ENCODE measurements at places on chromosomes 1 and 21. TPM values are rescaled to one million over a fixed set of nuclear protein-coding genes. Genes with fewer than 3 reads are reported as not detected.

The IL20 gene
- total RNA-seq: not detected

The MANEAL gene
- total RNA-seq: 0.54 TPM

The CD53 gene
- not detected for total RNA-seq

The FCRL6 gene
- total RNA-seq: not detected

The SIK1 gene
- 0.98 TPM for total RNA-seq

The FAM163A gene
- total RNA-seq: 0.09 TPM

The SRGAP2B gene
- total RNA-seq: 40.2 TPM

The TRPM2 gene
- 0.43 TPM for total RNA-seq

The GABRD gene
- 0.86 TPM for total RNA-seq

The EDARADD gene
- total RNA-seq: under 0.01 TPM

The EXOSC10 gene
- total RNA-seq: 37.8 TPM

The ALX3 gene
- total RNA-seq: not detected

The ABCG1 gene
- 186 TPM for total RNA-seq

The FCGR3A gene
- total RNA-seq: not detected

The GUCA2A gene
- not detected for total RNA-seq

The SELENBP1 gene
- total RNA-seq: not detected

The PGLYRP4 gene
- not detected for total RNA-seq

The ATP5IF1 gene
- total RNA-seq: 113 TPM

The TRIM67 gene
- total RNA-seq: not detected

The SPRR2E gene
- total RNA-seq: not detected

The INAVA gene
- not detected for total RNA-seq

The OR6K3 gene
- not detected for total RNA-seq

The HCN3 gene
- total RNA-seq: 0.76 TPM

The PMVK gene
- 11.3 TPM for total RNA-seq

The CD1B gene
- total RNA-seq: not detected

The COA6 gene
- 19.4 TPM for total RNA-seq

The INSRR gene
- not detected for total RNA-seq

The WDR26 gene
- 71.6 TPM for total RNA-seq

The PERM1 gene
- not detected for total RNA-seq

The OR10Z1 gene
- total RNA-seq: not detected

The ALPL gene
- total RNA-seq: 0.22 TPM

The CYP4A22 gene
- not detected for total RNA-seq

The NT5C1A gene
- not detected for total RNA-seq

The SAMD13 gene
- total RNA-seq: 0.43 TPM

The KRTAP7-1 gene
- total RNA-seq: not detected

The UTS2 gene
- not detected for total RNA-seq

The TINAGL1 gene
- 315 TPM for total RNA-seq

The KRTAP21-2 gene
- total RNA-seq: not detected

The IQGAP3 gene
- total RNA-seq: 2.4 TPM

The AADACL4 gene
- not detected for total RNA-seq

The ADCY10 gene
- not detected for total RNA-seq

The CR1 gene
- under 0.01 TPM for total RNA-seq

The TEDDM1 gene
- not detected for total RNA-seq

The ADAMTS5 gene
- 2.9 TPM for total RNA-seq

The C1orf210 gene
- not detected for total RNA-seq

The HEYL gene
- total RNA-seq: 0.09 TPM

Measured in dermis lymphatic vessel endothelial cell (primary cell).